Glutamatergic neuron (in vitro differentiated cells): ENCODE measurements at places on chromosomes 13 and 19. TPM values are rescaled to one million over a fixed set of nuclear protein-coding genes. Genes with fewer than 3 reads are reported as not detected.

KCNRG gene
- total RNA-seq = 0.83 TPM

ZNF729 gene
- total RNA-seq = not detected

FXYD3 gene
- total RNA-seq = not detected

ZNF582 gene
- total RNA-seq = 7.5 TPM

FKBP8 gene
- 203 TPM for total RNA-seq

CD177 gene
- total RNA-seq = not detected

BEST2 gene
- not detected for total RNA-seq

SLITRK5 gene
- 1.8 TPM for total RNA-seq

PGLYRP1 gene
- total RNA-seq = not detected

RGS9BP gene
- total RNA-seq = not detected

CYP4F2 gene
- not detected for total RNA-seq

CYP4F8 gene
- total RNA-seq = not detected

CEBPA gene
- total RNA-seq = 0.66 TPM

GRCh38 chr13:22017226-22017625, 346.4 kb downstream of the FGF9 start:
- H3K27me3 ChIP-seq = no peaks in the 10 kb centered on the region
- H3K36me3 ChIP-seq = no peaks in the 10 kb centered on the region
- no peak overlapping the region for H3K27ac ChIP-seq
- H3K4me1 ChIP-seq = no peaks in the 10 kb centered on the region

- no peaks in the 10 kb centered on the region for H3K4me1 ChIP-seq
- H3K27ac ChIP-seq = no peak overlapping the region
- H3K27me3 ChIP-seq = peaks cover 2% of the 10 kb centered on the region
- DNase-seq = no peak
- H3K36me3 ChIP-seq = no peaks in the 10 kb centered on the region
These were observed 484.2 kb upstream of the SLITRK1 start for GRCh38 chr13:84366506-84366905.

DNA sequence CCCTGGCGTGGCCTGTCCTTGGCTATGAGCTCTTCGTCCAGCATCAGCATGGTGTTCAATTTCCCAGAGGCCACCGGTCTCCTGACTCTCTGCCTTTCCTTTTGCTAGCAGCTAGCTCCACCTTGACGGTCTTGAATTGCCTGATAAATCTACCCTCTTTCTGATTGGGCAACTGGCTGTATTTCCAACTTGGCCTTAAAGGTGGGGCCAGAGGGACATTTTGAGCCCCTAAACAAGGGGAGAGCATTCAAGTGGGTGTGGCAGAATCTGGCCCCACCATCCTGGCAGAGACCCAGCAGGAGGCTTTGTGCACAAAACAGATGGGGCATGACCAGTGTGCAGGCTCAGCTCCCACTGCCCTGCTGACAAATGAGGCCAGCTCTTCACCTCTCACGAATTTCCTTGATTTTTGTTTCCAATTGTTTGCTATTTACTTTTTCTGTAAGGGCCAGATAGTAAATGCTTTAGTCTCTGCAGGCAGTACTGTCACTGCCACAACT, 148.9 kb upstream of the VSTM2B start:
- DNase-seq = no peak
- H3K36me3 ChIP-seq = no peaks in the 10 kb centered on the region
- H3K4me3 ChIP-seq = no peak overlapping the region

DNA sequence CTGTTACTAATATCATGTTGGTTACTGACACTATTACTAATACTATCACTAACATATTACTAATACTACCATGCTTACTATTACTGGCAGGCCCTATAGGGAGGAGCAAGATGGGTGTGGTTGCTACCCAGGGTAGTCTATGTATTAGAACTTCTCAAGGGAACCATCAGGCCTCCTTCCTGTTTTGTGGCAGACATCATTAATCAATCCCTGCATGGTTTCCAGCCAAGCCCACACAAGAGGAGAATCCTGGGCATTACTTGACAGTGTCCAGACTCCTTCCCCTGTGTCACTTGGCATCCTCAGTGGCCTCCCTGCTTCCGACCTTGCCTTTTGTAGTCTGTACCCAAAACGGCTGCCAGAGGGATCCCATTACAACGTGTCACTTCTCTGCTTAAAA, 8.9 kb downstream of the HAS1 start:
- no peak overlapping the region for H3K27ac ChIP-seq
- H3K4me1 ChIP-seq = peaks cover 3% of the 10 kb centered on the region
- peaks cover 9% of the 10 kb centered on the region for H3K27me3 ChIP-seq
- H3K36me3 ChIP-seq = peaks cover 9% of the 10 kb centered on the region

- peak overlapping the region; percentile 63 for H3K4me3 ChIP-seq
- DNase-seq = no peak
- H3K27ac ChIP-seq = no peak overlapping the region
- no peaks in the 10 kb centered on the region for H3K27me3 ChIP-seq
These were observed 7.6 kb downstream of the PIK3R2 start for GRCh38 chr19:18160493-18160970.

- no peak overlapping the region for H3K4me3 ChIP-seq
- H3K36me3 ChIP-seq = peaks cover 53% of the 10 kb centered on the region
- no peak overlapping the region for H3K27ac ChIP-seq
- H3K4me1 ChIP-seq = no peaks in the 10 kb centered on the region
- peaks cover 10% of the 10 kb centered on the region for H3K27me3 ChIP-seq
- no peak for DNase-seq
These were observed 10.3 kb upstream of the ERVK3-1 start for GRCh38 chr19:58294743-58295374.

DNA sequence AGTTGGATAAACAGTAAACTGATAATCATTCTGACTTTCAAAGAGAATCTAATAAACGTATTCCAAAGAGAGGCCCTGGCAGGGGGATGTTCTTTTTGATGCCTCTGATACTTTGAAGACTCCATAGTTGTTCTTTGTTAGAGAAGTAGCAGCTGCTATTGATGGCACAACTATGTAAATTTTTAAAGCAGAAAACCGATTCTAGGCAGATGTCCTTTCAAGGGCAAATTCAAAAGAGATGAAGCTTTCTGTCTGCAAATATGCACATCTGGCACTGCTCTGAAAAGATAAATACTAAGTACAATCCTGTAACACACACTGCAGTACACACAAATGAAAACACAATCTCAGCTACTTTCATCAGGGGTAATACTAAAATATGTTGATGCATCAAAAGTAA, 250.1 kb downstream of the VWA8 start:
- no peak overlapping the region for H3K4me3 ChIP-seq
- H3K36me3 ChIP-seq = no peaks in the 10 kb centered on the region
- no peak overlapping the region for H3K27ac ChIP-seq
- no peak for DNase-seq
- H3K27me3 ChIP-seq = no peaks in the 10 kb centered on the region

DNA sequence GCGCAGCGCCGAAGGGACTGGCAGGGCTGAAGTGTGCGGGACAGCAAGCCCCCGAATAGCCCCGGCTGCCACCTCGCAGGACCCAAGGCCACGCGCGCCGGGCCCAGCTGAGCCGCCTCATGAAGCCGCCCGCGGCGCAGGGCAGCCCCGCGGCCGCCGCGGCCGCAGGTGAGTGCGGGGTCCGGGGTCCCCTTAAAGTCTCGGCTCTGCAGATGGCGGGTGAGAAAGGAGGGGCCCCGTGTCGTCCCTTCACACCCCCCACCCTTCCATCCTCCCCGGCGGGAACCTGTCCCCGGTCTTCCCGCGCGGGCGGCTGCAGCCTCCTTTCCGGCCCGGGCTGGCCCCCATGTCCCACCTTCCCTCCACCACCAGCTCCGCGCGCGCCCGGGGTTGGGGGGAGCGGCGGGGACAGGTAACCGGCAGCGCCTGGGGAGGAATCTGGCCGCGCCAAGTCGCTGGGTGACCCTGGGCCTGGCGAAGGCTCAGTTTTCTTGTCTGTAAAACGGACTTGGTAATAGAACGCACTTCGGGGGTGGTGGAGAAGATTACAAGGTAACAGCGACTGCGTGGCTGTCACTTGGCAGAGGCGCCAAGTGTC, 338 bp downstream of the RGCC start:
- no peak overlapping the region for H3K27ac ChIP-seq
- no peak for DNase-seq
- H3K4me3 ChIP-seq = peak overlapping the region; percentile 63
- H3K36me3 ChIP-seq = no peaks in the 10 kb centered on the region

DNA sequence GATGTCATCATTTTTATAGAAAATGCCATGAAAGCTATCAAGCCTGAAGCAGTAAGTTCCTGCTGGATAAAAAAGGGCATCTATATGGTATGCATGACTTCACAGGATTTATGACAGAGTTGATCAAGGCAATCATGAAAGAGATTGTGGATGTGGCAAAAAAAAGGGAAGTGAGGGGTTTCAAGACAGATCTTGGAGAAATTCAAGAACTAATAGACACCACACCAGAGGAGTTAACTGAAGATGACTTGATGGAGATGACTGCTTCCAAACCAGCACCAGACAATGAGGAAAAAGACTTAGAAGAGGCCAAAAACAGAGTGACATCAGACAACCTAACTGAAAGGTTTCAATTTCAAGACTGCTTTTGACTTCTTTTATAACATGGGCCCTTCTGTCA, 691.1 kb upstream of the SLC10A2 start:
- no peak overlapping the region for H3K4me3 ChIP-seq
- no peaks in the 10 kb centered on the region for H3K27me3 ChIP-seq
- no peaks in the 10 kb centered on the region for H3K36me3 ChIP-seq
- DNase-seq = no peak
- no peak overlapping the region for H3K27ac ChIP-seq
- peaks cover 4% of the 10 kb centered on the region for H3K4me1 ChIP-seq

GRCh38 chr19:28489776-28490175, 723.2 kb downstream of the UQCRFS1 start:
- H3K27me3 ChIP-seq = peaks cover 4% of the 10 kb centered on the region
- H3K27ac ChIP-seq = no peak overlapping the region
- H3K4me1 ChIP-seq = peaks cover 13% of the 10 kb centered on the region

GRCh38 chr19:41813911-41814310, 17.5 kb downstream of the CEACAM3 start:
- H3K4me1 ChIP-seq = peaks cover 6% of the 10 kb centered on the region
- H3K27me3 ChIP-seq = peaks cover 6% of the 10 kb centered on the region
- peak overlapping the region; percentile 23 for H3K4me3 ChIP-seq
- no peaks in the 10 kb centered on the region for H3K36me3 ChIP-seq

- no peak overlapping the region for H3K4me3 ChIP-seq
- no peaks in the 10 kb centered on the region for H3K36me3 ChIP-seq
- H3K27ac ChIP-seq = no peak overlapping the region
- peaks cover 1% of the 10 kb centered on the region for H3K27me3 ChIP-seq
- peaks cover 3% of the 10 kb centered on the region for H3K4me1 ChIP-seq
These were observed 9.6 kb upstream of the METTL21C start for GRCh38 chr13:102704238-102705058.
